Stimulated activated CD8-positive, alpha-beta memory T cell treated with anti-CD3 and anti-CD28 coated beads, Interleukin-4, amount 100 ng/mL, for 1 hour (primary cell): ENCODE measurements at places on chromosomes 11 and 22.

DNA sequence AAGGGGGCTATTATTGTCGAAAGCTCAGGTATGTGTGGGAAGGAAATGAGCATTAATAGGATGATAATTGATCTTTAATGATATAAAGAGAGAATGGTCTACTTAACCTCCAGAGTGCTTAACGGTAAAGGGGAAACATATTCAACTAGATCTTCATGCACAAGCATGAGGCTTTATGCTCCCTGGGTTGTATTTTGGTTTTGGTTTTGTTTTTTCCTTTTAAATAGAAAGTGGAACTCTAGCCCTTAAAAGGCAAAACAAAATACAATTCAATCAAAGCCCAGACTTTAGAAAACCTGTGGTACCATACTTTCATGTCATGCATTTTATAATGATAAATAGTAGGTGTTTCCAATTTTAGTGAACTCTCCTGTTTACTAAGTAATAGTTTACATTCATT is 622.7 kb downstream of the METTL15 start:
- DNase-seq: no peak

GRCh38 chr22:33328789-33329296 is 270.7 kb upstream of the SYN3 start:
- DNase-seq: no peak

- no peak for DNase-seq
These were observed 123.8 kb upstream of the FGF3 start for GRCh38 chr11:69943066-69943465.

DNA sequence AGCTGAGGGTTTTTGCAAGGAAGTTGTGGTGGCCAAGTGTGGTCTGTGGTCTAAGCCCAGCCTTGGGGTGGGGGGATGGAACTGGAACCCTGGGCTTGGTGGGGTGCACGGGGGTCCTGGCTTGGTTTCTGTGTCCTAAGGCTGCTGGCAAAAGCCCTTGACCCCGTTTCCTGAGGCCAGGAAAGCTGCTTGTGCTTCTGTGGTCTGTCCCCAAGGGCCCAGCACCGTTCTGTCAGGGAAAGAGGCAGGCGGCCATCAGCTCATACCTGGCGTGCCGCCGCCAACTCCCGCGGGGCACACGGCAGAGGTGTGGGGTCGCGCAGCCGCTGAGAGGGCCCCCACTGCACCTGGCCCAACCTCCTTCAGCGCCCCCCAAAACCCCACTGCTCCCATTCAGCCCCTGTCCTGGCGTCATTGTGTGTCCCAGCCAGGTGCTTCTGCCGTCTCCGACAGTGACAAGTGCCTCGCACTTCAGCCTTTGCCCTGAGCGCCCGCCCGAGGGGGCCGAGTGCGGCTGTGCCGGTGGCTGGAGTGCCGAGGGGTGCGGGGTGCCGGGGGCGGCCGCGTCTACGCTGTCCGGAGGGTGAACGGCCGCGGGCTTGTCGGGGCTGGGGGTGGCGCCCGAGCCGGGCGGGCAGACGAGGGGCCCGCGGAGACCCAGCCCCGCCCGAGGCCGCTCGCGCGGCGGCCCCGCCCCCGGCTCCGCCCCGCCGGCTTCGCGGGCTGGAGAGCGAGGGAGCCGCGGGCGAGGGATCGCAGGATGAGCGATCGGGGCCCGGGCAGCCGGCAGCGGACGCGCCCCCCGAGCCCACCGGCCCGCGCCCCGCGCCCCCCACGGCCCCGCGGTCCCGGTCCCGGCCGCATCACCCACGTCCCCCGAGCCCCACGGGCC is at the start of gene CNIH2:
Gene CNIH2, plus strand, starts transcription at position 705 of the 892 bp plus-strand sequence. CDS start 282 bp downstream, outside the sequence.
- no peak for DNase-seq

DNA sequence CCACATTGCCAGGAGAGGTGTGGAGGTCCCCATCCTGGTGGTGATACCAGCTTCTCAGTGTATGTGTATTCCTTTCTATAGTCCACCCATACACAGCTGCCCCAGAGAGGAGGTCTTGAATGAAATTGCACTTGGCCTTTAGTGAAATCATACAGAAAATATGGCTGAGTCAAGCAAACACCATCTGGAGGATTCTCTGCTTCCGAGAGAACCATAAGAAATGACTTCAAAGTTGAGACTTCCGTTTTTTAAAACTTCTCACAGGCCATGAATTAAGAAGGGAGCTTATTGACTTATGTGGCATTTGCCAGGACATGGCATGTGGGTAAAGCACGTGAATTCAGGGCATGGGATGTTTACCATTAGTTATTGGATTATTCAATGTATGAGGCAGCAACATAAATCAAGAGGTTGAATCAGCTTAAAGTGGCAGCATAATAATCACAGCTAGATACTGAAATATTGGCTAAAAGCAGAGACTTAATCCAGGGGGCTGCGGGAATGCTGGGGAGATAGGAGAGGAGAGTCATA is 119.1 kb upstream of the MTNR1B start:
- no peak for DNase-seq

DNA sequence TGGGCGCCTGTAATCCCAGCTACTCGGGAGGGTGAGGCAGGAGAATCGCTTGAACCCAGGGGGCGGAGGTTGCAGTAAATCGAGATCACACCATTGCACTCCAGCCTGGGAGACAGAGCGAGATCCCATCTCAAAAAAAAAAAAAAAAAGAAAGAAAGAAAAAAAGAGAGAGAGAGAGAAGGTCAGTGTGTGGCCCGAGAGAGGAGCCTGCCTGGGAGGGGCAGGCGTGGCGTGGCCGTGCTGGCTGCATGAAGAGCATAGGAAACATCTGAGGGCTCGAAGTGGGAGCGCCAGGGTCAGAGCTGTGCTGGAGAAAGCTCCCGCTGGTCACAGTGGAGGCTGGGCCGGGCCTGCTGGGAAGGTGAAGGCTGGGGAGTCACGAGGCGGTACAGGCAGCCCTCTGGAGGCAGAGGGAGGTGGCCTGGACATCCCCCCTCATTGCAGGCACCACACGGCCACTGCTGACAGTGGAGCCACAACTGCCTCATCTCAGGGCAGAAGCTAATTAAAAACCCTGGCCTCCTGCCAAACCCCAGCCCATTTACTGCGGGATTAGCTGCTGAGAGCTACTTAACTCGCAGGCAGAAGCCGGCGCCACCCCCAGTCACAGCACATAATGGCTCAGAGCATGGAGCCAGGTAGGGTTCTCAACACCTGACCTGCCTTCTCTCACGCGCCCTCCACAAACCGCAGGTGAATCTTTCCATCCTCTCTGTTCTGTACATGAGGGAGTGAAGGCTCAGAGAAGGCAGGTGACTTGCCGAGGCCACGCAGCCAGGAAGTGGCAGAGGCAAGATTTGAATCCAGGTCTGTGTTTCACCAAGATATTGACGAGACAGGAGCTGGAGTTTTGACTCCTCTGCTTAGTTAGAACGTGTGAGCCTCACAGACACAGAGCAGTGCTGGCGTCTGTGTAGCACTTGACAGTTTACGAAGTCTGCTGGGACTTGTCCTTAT is 32.6 kb downstream of the NFAM1 start:
- no peak for DNase-seq

DNA sequence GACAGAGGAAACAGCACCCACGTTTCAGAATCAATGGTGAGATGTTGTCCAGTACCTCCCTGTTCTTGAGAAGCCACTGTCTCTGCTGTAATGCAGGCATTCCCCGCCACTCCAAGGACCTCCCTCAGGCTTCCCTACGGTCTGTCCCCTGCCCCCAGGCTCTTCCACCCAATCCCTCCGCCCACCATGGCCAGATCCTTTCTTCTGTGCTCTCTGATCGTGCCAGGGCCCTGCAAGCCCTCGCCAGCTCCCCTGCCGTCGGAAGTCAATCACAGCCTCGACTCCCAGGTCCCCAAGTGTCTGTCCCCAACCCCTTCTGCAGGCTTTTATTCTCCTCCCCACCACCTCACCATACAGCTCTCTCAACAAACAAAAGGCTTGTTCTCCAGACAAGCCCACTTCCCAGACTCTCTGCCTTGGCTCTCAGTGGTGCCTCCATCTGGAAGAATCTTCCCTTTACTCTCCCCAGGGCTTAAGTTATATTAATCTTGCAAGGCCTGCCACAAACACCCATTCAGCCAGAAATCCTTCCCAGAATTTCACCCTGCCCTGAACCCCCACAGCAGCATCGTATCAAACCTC is 13.7 kb downstream of the SCN4B start:
- no peak for DNase-seq

- no peak for DNase-seq
These were observed 20.7 kb downstream of the ZBTB16 start for GRCh38 chr11:114080219-114080618.
